ENCODE measurements at places on chromosomes 3 and 15.

DNA sequence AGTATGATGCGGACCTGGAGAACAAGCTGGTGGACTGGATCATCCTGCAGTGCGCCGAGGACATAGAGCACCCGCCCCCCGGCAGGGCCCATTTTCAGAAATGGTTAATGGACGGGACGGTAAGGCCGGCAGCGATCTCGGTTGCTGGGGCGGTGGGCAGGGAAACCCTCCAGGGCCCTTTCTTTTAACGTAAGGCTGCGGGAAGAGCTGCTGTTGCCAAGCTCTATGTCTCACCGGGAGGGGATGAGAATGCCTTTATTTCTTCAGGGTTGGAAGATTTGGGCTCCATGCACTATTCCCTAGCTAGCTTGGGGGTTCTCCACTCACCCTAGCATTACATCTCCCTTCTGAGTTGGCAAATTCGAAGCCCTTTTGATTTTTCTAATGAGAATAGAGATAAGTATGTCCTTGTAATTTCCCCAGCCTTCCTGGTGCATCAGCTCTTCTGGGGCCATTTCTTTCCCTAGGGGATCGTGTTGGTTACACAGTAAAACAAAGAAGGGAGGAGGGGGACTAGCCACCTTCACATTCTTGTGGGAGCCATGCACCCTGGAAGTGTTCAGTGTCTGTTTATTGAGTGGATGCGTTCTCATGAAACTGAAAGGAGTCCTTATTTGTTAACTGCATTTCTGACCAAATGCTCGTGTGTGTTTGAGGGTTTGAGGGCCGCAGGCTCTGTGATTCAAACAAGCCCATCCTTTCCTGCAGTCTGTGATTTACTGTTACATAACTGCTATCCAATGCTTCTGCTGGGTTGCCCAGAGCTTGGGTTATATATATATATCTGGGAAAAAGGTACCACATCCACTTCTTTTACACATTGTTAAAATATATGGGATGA is 982 bp downstream of the TAGLN3 start:
- DNase-seq: no peak

DNA sequence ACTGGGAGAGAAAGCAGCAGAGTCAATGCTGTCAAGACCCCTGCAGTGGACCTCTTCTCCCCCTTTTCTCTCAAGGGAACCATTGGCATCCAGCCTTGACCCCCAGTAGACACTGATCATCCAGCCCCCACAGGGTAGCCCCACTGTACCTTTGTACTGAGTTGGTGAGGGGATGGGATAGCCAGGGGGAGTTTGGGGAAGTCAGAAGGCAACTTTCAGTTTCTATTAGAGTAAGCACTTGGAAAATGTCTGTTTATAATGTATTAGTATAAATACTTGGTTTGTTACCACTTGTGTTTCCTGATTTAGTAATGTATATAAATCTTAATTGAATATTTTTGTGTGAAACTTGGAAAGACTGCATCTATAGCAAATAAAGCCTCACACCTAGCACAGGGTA is 25.0 kb downstream of the DAG1 start:
- DNase-seq: no peak

DNA sequence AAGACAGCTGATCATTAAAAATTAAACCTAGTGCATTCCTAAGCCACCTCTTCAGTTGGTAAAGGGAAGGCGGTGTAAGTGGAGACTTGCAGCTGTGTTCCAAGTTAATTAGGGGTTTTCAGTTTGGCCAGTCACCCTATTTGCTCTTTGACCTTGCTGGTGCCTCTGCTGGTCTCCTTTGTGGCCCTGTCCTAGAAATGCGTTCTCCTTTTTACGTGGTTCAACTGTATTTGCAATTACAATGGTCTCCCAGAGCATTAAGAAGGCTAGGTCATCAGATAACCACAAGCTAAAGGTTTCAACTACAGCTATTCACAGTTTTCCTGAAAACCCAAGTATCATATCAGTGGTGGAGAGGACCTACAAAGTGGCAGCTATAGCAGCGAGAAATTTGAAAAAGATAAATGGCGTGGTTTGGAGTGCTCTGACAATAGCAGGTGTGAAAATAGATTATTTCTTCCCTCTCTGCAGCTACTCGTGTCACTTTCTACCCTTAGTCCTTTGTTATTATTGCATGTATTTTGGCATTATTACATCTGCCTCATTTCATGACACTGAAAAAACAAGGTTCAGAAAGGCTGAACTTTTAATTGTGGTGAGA is 203.5 kb upstream of the TBC1D5 start:
- no peak for DNase-seq

- DNase-seq: no peak
Observed at GRCh38 chr15:28984421-28985315, 98.9 kb downstream of the APBA2 start.

- no peak for DNase-seq
Observed at GRCh38 chr3:198070871-198071270, 110.9 kb downstream of the LMLN start.

- no peak for DNase-seq
Observed at GRCh38 chr3:51243924-51244323, 141.2 kb upstream of the MANF start.

GRCh38 chr3:20074226-20075063 is 34.2 kb downstream of the KAT2B start:
- DNase-seq: no peak

DNA sequence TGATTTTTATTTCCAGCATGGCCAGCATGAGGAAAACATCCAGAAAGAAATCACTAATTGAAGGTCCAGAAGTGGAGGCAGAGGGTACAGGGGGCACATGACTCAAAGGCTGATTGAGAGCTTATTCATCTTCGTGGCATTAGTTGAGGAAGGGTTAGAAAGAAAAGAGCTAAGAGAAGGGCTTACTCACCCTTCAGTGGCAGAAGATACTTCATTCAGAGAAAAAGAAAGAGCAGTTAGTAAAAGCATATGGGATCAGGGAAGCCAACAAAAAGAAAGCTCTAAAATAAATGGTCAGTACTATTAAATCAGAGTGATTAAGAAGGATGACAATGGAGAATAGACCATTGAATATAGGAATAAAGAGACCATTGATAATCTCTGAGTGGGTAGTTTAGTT is 25.2 kb downstream of the GAP43 start:
- no peak for DNase-seq

- DNase-seq: no peak
Observed at GRCh38 chr3:170441412-170441811, 22.7 kb downstream of the CLDN11 start.

GRCh38 chr3:114223143-114223542 is 14.2 kb downstream of the ZNF80 start:
- no peak for DNase-seq

DNA sequence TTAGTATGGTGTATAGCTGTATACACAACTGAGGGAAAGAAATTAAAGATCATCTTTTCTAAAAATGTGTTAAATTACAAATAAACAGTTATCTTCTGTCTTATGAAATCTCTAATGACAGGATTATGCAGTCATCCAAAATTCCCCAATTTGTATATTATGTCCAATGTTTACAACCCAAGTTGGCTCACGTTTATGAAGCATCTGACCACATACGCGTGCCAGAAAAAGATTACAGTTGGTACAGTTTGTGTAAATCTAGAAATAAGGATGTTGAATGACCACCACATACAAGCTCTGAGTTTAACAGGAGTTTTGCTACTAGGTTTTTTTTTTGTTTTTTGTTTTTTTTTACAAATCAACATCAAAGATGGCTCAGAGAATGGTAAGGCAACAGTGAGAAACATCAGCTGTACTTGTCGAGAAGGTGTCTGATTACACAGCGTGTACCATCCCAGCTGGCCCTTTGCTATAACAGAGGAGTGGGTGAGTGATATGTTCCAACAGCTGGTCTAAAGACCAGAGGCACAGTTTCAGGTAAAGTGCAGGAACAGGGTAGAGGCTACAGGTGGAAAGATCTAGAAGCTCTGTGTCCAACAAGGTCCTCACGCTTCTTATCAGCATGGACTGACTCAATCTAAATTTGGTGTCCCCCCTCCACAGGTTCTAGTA is 47.1 kb downstream of the USF3 start:
- no peak for DNase-seq

DNA sequence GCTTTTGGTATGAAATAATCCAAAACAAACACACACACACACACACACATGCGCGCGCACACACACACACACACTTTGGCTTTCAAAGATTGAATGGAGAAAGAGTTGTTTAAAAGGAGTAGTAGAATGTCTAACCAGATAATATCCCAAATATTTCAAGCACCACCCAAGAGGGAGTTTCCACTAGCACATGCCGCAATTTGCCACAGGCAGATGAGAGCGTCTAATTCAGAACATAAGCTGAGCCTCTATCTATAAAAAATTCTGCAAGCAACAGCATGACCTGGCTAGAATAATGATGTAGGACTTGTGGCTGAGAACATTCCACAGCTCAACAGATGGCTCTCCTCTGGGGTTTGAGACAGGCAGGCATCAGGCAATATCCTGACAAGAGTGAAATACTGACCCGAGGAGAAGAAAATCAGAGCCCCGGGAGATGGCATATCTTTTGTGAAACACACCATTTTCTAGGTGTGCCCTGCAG is 302.5 kb upstream of the GADL1 start:
- no peak for DNase-seq

- DNase-seq: no peak
Observed at GRCh38 chr3:145182196-145182911, 978.6 kb downstream of the PLOD2 start.

DNA sequence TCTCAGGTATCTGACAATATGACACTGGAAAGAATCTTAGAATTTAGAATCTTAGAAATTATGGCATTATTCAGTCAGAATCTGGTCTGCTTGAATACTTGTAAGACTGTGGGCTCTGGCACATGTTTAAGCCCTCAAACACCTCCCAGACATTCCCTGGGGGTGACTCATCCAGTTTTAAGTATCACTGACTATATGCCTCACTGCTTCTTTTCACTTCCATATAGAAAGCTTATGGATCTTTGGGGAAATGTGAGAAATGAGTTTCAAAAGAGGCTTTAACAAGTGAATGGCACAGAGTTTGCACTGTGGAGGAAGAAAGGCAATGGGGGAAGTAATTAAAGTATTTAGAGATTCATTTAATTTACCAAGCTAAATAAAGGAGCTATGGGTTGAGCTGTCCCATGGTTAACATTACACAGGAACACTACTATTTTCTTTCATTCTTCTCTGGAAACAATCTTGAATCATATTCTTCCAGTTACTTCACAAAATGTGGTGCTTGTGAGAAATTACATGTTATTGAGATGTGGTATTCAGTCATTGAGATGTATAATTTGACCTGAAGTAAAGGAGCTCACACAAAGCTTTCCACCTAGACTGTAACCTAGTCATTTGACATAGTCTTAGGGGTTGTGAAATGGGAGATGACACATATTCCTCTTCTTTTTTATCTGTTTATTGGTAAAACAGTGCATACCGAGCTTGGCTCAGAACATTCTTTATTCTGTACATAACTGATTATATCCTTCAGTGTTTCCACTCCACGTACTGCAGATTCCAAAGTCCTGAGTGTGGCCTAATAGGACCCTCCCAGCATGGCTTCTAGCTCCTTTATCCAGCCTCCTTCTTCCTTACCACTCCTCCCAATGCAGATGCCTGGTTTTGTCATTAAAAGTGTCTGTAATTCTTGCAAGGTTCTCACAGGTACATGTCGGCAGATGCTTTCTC is 544.6 kb upstream of the NECTIN3 start:
- DNase-seq: no peak

DNA sequence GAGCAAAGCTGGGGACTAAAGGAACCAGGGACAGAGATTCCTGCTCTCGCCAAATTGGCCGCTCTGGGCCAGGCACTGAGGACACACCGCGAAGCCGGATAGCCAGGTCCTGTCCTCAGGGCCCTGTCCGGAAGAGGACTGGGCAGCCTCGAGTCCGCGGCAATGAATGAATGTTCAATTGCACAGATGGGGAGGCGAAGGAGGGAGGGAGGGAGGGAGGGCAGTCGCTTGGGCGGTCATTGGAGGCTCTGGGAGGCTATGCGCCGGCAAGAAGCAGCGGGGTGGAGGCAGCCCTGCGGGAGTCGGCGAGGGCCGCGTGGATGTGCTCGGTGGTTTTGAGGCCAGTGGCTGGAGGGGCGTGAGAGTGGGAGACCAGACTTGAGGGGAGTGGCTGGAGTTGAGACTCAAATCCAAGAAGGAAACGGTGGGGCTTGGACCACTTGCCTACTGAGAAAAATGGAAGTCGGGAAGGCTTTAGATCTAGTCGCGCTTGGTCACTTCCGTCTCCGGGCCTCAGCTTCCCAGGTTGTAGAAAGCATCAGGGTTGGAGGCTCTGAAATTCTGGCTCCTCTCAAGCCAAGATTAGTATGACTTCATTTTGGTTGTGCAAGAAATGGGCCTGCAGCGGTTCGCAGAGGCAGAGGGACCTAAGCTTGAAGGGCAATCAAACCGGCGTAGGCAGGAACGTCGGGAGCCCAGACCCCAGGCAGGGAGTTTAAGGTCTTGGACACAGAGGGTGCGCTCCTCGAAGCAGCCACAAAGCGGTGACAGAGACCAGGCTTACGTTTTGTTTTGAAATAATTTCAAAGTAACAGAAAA is 21.1 kb upstream of the PLXND1 start:
- no peak for DNase-seq

DNA sequence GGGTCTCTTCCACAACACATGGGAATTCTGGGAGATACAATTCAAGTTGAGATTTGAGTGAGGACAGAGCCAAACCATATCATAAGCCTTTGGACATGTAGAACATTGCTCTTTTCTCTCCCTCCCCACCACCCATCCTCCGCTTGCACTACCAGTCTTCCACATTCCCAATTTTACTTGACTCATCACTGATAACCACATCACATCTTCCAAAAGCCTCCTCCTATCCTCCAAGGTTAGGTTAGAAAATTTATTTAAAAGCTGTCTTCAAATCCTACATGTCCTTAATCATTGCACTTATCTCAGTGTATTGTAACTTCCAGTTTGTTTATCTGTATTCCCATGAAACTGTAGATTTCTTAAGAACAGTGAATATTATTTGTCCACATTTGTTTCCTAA is 10.4 kb downstream of the ZBED2 start:
- no peak for DNase-seq

DNA sequence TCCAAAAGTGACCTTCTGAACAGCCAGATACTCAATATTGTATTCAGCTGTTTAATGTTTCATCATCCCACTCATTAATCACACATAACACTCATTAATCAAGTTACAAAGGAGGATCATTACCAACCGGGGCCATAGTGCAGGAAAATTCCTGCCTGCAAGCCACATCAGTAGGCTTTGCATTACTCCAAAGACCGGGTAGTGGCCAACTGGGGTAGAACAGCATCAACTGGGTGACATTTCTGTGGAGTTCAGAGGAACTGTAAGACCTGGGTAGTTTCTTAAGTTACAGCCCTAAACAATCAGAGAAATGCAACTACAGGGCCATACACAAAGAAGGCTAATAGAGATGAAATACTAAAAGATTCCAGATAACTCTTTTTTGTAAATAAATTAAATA is 253.1 kb downstream of the WDR72 start:
- DNase-seq: no peak

GRCh38 chr3:177899275-177900067 is 636.8 kb upstream of the KCNMB2 start:
- DNase-seq: no peak

Measured in cortex of kidney (tissue), 1 donor.